Calu3 (cell line): ENCODE measurements at places on chromosomes 7 and 10. TPM values are rescaled to one million over a fixed set of nuclear protein-coding genes. Genes with fewer than 3 reads are reported as not detected.
A peak's percentile ranks its signal among the peaks of the same experiment; 100 is the strongest.

The SLC29A4 gene
- total RNA-seq = 1.9 and 2.5 TPM in 2 replicates

The TFR2 gene
- total RNA-seq = 0.90 and 1.5 TPM in 2 replicates

The SORCS3 gene
- not detected in 2 replicates for total RNA-seq

The COL1A2 gene
- total RNA-seq = not detected in 2 replicates

The PRF1 gene
- total RNA-seq = not detected in 2 replicates

The ANXA8L1 gene
- total RNA-seq = 0.56 and 0.57 TPM in 2 replicates

- no peak for DNase-seq
Measured at GRCh38 chr7:97731736-97732564, at the start of gene TAC1. TAC1 (plus strand) TSS chr7:97732086; CDS start chr7:97732613, 527 bp downstream.

DNA sequence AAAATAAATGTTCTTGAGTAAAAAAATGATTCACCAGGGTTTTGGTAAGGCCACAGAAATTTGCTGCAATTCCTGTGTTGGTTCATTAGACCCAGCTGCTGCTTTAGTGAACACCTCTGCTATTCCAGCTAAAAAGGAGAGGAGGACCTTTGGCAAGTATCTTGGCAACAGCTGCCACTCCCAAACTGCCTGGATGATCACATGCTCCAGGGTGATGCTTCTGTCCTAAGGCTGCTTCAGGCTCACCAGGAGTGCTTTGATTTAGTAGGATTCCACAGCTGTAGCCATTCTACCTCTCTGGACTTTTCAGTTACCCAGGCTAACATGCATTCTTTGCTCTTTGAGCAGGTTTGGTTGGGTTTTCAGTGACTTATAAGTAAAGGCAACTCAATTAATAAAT is 82.6 kb upstream of the NPVF start:
- no peak for DNase-seq

- no peak for DNase-seq
Measured at GRCh38 chr10:76727038-76727437, 910.6 kb downstream of the KCNMA1 start.

DNA sequence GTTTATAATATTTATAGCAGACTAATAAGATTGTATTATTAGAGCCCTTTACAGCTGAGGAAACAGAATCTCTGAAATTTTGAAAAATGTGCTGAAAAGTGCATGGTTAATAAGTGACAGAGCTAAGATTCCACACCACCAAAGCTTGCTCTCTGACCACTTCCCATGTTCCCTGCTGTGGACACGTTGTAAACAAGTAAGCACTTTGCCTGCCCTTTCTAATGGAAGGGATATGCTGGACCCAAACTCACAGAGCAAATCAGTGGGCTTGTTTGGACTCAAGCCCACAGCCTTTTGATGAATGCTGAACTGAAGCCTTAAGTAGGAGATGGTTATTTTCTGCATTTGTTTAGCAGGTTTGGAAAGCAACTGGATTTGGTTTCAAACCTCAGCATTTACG is 214.0 kb upstream of the TMEM72 start:
- no peak for DNase-seq

DNA sequence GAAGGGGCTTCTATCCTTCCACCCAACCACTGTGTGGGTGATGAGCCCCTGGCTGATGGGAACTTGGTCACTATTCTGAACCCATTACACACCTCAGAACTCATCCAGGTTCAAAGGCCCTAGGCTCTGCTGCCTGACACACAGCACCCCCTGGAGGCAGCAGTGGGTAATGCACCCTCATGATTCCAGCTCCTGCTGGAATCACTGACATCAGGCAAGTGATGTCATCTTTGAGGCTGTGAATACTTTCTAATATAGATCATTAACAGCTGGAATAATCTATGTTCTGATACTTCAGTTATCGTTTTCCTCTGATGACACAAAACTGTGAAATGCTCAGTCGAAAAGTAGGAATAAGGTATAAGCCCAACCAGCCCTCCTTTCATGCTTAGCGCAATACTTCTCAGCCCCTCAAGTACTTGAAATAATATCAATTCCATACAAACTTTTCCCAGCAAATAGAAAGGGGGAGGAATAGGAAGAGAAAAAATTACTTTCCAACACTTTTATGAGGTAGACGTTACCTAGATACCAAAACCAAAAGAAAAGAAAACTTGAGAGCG is 7.5 kb upstream of the RBP3 start:
- DNase-seq = peak; percentile 79

DNA sequence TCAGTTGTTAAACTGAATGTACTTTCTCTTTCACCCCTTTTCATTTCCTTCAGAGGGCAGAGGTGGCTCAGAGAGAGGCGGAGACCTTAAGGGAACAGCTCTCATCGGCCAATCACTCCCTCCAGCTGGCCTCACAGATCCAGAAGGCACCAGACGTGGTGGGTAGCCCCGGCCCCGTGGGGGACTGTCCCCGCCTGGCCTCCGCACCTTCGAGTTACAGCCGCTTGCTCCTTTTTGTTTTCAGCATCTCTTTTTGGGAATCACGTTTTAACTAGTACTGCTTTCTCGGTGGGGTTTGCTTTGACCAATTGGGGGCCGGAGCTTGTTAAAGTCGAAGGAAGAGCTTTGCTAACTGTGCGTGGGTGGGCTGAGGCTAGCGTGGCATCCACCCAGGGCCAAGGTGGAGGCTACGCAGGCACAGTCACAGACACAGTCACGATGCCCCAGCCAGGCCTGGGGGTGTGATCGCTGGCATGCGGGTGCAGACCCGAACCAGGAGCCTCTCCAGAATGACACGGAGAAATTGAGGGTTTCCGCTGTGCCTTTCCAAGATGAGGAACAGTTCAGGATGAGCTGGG is 116.2 kb upstream of the SH2B2 start:
- no peak for DNase-seq

GRCh38 chr7:150476819-150477631 is 26.6 kb downstream of the GIMAP8 start:
- no peak for DNase-seq

DNA sequence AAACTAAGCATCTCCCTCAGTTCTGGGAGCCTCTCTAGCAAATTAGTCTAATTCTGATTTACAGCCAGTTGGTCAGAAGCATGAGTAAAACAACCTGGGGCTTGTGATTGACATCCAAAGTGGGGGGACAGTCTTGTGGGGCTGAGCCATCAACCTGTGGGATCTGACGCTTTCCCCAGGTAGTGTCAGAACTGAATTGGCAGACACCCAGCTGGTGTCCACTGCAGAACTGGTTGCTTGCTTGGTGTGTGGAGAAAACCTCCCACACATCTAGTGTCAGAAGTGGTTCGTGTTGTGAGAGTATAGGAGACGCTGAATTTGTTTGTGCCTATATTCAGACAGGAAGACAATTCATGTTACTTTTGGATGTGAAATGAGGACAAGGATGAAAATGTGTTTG is 92.2 kb upstream of the PDCD4 start:
- DNase-seq = no peak
